ENCODE measurements at places on chromosomes 12 and 14.

DNA sequence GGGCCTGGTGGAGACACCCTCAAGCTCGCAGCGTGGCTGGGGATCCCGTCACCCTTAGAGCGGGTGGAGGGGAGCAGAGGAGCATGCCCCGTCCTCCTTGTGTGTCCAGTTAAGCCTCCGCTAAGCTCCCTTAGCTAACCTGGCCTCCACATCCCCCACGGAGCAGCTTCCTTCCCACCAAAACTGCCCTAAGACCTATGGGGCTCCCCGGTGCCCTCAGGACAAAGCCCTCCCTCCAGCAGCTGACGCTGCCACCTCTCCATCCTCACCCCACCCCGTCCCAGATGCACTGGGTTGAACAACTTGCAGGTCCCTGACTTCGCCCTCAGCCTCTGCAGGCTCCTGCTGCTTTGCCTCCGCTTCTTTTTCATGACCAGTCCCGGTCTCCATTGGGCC is 4.0 kb downstream of the AHNAK2 start:
- DNase-seq, result no peak

GRCh38 chr12:95557625-95558024 is 6.3 kb upstream of the USP44 start:
- DNase-seq, result no peak

DNA sequence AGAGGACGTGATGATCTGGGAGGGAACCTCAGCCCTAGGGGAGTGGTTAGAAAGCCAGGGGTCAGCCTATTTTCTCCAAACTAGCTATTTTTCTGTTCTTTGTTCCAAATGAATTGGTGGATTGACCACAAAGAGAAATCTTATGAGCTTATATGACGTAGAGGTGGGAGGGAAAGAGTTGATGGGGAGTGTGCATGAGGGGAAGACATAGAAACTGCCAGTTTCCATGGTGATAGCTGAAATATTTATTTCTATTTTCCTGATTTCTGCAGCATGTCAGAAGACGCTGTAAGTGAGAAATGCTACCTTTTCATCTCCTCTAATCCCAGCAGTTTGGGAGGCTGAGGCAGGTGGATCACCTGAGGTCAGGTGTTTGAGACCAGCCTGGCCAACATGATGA is 51.4 kb upstream of the CISTR start:
- DNase-seq, result peak; percentile 7

DNA sequence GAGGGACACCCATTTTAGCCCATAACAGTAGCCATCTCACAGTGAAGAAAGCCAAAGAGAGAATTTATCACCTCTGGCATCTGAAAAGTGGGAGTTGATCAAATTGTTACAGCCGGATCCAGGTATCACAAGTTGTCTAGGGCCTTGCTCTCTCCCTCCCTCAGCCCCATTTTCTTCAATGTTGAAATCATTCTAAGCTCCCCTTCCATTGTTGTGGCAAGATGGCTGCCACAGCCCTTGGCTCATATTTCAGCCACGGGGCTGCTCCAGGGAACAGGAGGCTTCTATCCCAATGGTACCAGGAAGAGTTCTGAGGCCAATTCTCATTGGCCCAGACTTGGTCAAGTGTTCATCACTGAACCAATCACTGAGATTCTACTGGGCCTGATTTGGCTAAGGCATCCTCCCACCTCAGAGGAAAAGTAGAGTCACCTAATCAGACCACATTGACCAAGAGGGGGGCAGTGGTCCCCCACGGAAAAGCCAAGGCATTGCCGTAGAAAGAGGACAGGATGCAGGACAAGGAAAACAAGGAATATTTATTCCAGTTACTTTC is 106.2 kb downstream of the GPATCH2L start:
- DNase-seq, result no peak

DNA sequence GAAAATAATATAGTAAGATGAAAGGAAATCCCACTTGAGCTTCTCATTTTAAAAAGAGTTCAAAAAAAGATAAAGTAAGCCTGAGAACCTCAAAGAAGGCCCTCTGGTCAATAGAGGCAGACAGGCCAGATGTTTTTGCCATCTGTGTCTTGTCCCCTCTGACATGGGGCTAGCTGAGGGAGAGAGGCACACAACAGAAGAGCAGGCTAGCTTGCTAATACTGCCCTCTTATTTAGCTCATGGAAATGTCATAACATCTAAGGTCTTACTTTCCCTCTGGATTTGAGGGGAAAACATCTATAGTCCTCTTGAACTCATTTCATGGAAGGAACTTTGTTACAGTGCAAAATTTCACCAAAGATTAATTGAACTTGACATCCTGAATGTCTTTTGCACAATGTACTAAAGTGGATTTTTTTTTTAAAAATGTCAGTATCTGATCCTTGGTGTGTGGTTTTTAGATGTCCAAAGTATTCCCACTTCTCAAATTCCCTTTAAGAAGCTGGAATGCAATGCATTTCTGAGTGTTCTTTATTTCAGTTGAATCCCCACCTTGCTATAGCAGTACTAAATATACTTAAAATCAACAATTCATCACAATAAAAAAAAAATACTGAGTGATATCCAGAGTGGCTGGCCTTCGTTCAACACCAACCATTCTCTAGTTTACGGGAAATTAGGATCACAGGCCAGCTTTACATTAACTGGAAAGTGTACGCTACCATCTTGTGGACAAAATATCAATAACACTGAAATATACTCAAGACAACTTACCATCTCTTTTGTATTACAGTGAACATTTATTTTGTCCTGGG is 176.7 kb downstream of the PAH start:
- peak; percentile 35 for DNase-seq

GRCh38 chr12:94305130-94305957 is 154.3 kb downstream of the CEP83 start:
- DNase-seq, result no peak

GRCh38 chr14:81963846-81964245 is 430.2 kb upstream of the SEL1L start:
- DNase-seq, result no peak

GRCh38 chr14:87838931-87839330 is 154.1 kb downstream of the GALC start:
- DNase-seq, result no peak

DNA sequence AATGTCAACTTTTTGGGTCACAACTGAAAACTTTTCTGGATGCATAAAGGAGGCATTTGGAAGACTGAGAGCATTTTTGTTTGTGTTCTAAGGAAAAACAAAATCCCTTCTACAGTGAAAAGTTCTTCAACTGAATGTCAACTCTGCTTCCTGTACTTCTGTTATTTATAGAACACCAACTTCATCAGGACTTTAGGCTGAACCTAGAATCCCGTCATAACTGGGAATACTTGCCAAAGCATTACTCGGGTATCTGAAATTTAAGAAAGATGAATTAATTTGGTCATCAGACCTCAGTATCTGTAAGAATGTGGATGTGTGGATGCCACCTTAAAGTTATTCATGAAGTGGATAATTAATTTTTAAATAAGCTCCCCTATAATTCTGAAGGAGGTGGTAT is 73.2 kb downstream of the FERMT2 start:
- DNase-seq, result peak; percentile 76

DNA sequence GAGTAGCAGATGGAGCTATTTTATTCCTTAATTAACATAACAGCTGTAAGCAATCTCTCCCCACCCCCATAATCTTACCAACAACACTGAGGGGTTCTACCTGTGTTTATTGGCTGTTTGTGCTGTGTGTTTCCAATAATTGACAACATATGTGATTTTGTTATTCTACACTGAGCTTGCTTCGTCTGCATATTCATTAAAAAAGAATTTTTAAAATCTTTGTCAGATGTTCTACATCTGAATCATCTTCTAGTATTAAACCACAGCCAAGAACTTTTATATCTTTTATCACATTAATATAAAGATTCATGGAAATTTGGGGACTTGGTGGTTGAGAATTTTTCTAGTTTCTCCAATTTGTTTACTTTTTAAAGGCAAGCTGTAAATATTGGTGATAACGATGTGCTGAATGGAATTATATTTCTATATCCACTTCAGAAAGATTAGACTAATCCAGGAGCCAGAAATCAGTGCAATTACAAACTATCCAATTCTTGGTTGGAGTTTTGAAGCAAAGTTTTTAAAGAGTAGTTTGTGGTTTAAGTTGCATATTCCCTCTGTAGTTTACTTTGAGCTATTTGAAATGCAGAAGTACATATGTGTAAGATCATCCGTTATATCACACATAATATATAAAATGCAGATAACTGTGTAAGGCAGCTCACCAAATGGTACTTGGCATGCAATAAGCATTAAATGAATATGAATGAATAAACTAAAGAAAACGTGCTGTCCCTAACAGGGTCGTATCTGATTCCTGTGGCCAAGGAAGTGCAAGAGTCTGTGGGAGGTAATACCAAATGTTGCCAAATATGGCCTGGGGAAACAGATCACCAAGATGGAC is 206.9 kb downstream of the PELI2 start:
- DNase-seq, result peak; percentile 48

DNA sequence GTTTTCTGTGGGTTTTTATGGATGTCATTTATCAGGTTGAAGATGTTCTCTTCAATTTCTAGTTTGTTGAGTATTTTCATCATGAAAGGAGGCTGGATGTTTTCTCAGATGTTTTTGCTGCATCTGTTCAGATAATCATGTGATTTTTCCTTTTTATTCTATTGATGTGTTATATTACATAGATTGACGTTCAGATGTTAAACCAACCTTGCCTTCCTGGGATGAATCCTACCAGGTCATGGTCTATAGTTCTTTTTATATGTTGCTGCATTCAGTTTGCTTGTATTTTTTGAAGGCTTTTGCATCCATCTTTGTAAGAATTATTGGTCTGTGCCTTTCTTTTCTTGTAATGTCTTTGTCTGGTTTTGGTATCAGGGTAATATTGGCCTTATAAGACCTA is 43.9 kb upstream of the LYZ start:
- no peak for DNase-seq

- DNase-seq, result no peak
These were observed 54.6 kb downstream of the ACTN1 start for GRCh38 chr14:68924186-68925158.

DNA sequence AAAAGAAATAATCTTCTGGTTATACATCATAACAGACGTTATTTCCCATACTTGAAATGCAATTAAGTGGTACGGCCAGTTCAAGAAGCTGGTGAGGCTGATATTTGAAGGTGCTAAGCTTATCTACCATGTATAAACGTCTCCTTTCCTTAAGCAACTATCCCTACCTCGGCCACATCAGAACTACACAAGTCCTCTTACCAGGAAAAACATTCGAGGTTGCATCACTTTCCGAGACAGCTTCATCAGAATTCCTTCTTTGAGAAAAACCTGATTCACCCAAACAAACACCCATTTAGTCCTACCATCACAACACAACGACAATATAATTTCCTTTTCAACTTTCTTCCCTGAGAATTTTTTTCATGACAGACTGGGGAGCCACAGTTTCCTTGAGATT is 33.9 kb upstream of the NR2C1 start:
- DNase-seq, result no peak

GRCh38 chr12:93072340-93072739 is 143.2 kb upstream of the EEA1 start:
- DNase-seq, result no peak

GRCh38 chr12:27511723-27512045 is 12.3 kb upstream of the PPFIBP1 start:
- DNase-seq, result no peak

GRCh38 chr14:99756796-99757195 is 36.4 kb upstream of the EML1 start:
- no peak for DNase-seq

DNA sequence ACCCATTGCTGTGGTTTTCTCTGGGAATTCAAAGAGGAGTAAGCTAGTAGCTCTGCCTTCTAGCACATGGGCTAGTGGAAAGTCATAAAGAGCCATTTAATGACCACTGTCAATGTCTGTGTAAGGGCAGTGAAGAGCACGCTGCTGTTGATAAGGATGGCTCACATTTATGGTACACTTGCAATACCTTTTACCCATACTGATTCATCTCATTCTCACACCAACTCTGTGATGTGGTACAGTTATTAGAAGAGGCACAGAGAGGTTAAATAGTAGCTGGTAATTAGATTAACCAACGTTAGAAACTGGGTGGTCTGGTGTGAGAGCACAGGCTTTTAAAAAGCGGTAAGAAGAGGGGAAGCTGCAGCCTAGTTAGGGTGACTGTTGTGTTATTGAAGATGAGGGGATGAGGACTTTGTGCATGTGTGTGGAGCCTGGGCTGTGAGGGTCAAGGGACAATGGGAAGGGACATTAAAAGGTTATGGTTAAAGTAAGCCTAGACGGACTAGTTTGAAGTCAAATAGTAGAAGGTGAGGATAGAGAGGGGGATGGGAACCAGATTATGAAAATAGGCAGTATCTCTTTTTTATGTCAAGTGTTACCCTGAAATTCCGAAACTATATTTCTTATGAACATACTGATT is 25.2 kb downstream of the RASSF3 start:
- DNase-seq, result no peak

- no peak for DNase-seq
These were observed 99.3 kb downstream of the PELI2 start for GRCh38 chr14:56217380-56218045.

- DNase-seq, result no peak
These were observed 187.2 kb downstream of the CALM1 start for GRCh38 chr14:90583916-90584605.

- DNase-seq, result peak; percentile 61
These were observed 476.9 kb downstream of the LRIG3 start for GRCh38 chr12:58443273-58443980.

GRCh38 chr12:66072566-66072965 is 58.0 kb downstream of the LLPH start:
- DNase-seq, result no peak

- DNase-seq, result no peak
These were observed 11.2 kb downstream of the LLPH start for GRCh38 chr12:66119229-66119869.

- DNase-seq, result peak; percentile 49
These were observed 4.8 kb upstream of the AMN start for GRCh38 chr14:102917469-102918211.

- peak; percentile 87 for DNase-seq
These were observed at the start of gene PTGER2 for GRCh38 chr14:52313903-52314594. Gene PTGER2, plus strand, starts transcription at chr14:52314312. Its CDS starts 237 bp downstream, at chr14:52314549.

- DNase-seq, result peak; percentile 13
These were observed 34.1 kb downstream of the TMCC3 start for GRCh38 chr12:94616203-94616729.

DNA sequence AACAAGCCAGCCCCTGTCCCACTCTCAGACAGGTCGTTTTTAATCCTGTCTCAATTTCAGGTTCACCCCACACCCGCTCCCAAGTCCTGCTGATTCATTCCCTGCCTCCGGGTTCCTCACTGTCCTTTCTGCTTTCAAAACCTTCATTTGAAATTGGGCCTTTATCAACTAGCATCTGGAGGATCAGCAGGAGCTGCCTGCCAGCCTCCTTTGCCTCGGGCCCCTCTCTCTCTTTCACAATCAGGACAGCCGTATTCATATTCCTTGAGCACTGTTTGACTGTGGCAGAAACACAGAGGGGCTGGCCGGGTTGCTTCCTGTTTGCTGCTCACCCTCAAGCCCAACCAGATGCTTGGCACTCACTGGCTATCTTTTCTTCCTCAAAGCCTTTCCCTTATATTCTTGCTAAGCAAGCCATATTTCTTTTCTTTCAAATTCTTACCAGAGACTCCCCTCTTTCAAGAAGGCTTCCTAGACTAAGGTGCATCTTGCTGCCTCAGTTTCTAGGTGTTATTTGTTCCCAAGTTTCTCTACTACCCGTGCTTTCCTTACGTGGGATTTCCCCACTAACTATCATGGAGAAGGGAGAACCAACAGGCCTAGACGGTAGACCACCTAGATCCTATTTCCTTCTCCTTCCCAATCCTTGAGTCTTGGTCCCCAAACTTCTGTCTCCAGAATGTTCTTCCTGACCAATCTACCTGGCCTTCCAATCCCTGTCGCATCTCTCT is 3.0 kb downstream of the GALNT6 start:
- DNase-seq, result peak; percentile 65

All from fibroblast of pulmonary artery (primary cell).